ENCODE measurements at places on chromosomes 4 and X.
A peak's percentile ranks its signal among the peaks of the same experiment; 100 is the strongest.

DNA sequence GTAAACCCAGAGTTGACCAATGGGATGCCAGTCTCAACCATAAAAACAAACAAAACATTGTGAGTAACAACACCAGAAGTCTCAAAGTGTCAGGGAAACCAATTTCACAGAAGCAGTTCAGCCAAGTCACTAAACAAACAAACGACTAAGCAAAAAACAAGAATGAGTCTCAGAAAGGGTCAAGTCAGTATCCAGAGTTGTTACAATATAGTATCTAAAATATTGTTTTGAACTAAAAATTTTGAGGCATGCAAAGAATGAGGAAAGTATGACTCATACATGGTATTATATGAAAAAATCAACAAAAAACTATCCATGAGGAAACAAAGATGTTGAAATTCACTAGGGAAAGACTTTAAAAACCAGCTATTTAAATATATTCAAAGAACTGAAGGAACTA, 70.6 kb downstream of the AR start:
- no peak for DNase-seq

GRCh38 chr4:40316782-40317635, 18.1 kb upstream of the CHRNA9 start:
- DNase-seq: peak; percentile 34

- DNase-seq: no peak
These were observed 53.3 kb downstream of the FBXL5 start for GRCh38 chr4:15601862-15602261.

- DNase-seq: no peak
These were observed 17.8 kb upstream of the RBPJ start for GRCh38 chr4:26303008-26303407.

- no peak for DNase-seq
These were observed 1989.0 kb downstream of the C4orf33 start for GRCh38 chr4:131084997-131085396.

GRCh38 chr4:1113311-1114009, at the start of gene RNF212:
TSS of gene RNF212 (minus strand) at chr4:1113564. CDS start at chr4:1113464, 100 bp downstream.
- no peak for DNase-seq

- DNase-seq: no peak
These were observed 226.0 kb upstream of the PPP1R2C start for GRCh38 chrX:43003939-43004338.

DNA sequence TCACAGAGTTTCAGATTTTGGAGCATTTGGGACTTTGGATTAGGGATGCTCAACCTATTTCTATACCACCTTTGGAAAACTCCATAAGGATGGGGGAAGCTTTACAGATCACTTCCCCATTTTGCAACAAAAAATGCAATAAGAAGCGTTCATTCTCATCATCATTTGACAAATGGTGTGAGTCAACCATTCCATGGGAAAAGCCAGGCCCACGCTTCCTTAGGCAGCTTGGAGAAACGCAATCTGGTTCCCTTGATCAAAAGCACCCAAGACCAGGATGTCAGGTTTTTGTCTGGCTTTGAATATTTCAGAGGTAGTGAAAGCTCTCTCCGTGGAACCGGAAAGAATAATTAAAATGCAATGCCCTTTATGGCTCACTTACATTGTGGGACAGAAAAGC, 79.3 kb upstream of the C4orf50 start:
- no peak for DNase-seq

- no peak for DNase-seq
These were observed 189.2 kb downstream of the SHROOM3 start for GRCh38 chr4:76624241-76624681.

- DNase-seq: no peak
These were observed 5.1 kb downstream of the CYTL1 start for GRCh38 chr4:5014007-5014682.

DNA sequence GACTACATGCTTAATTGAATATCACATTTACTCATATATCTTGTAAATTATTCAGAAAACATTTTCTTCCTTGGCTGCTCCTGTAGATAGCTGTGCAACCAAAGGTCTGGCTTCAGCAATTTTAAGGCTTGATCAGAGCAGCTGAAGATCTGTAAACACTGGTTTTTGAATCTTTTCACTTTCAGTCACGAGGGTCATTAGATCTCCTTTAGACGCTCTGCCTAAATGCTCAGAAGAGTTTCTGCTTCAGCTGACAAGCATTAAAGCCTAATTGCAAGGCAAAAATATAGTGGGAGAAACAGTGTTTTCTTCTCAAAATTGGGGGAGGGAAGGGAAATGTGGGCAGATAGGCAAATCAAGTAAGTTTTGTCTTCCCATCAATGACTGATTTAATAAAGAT, 25.7 kb downstream of the TRPC5 start:
- no peak for DNase-seq

GRCh38 chr4:170226288-170226687, 136.5 kb upstream of the AADAT start:
- DNase-seq: no peak

DNA sequence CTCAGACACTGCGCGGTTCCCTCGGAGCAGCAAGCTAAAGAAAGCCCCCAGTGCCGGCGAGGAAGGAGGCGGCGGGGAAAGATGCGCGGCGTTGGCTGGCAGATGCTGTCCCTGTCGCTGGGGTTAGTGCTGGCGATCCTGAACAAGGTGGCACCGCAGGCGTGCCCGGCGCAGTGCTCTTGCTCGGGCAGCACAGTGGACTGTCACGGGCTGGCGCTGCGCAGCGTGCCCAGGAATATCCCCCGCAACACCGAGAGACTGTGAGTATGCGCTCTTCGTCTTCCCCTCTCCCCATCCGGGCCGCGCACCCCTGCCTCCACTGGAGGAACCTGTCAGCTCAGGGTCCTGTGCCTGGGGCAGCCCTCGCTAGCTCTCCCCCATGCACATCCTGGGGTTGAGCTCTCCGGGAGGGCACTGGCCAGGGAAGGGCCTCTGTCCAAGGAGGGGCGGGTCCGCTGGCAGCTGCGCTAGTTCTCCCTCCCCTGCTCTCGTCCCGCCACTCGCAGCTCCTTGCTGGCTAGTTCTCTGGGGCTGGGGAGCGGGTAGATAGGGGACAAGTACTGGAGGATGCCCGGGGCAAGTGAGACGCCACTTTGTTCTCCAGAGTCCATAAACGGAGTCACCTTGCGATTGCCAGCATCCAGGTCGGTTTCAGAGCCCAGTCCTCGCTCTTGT, 2.2 kb downstream of the SLIT2 start:
- no peak for DNase-seq

DNA sequence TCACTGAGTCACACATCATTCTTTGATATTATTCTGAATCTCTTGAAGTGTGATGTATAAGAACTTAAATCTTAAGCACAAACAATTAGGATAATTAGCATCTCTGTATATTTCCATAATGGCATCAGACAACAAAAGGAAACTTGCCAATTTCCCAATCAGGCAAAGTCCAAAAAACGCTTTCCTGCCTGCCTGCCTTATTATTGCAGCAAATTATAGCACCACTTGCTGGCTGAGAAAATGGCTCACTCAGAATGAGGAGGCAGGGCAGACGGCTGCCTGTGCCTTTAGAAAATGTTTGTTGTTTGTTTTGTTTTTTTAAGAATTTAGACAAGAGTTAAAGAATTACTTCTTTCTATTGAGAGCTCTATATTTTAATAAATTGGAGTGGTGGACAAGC, 27.7 kb upstream of the NR3C2 start:
- DNase-seq: no peak

GRCh38 chrX:68691921-68692320, 44.5 kb downstream of the STARD8 start:
- DNase-seq: no peak

GRCh38 chr4:108001540-108002135, 11.9 kb downstream of the HADH start:
- no peak for DNase-seq

GRCh38 chrX:96889726-96890125, 6.0 kb downstream of the RPA4 start:
- no peak for DNase-seq

DNA sequence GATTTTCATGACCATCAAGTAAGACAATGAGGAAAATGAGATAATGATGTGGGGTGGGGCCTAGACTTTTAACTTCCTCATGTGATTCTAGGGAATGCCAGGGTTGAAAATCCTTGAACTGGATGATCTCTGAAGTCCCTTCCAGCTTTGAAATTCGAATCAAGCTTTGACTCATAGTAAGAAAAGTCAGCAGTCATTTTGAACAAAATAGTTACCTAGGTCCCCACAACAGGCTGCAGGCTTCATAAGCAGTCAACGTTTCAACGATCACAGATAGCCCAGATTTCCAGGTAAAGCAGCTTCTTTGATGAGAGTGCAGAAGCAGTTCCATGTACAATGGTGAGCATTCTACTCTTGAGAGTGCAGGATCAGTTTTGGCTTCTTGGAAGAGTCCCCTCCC, 93.7 kb downstream of the GRIA3 start:
- DNase-seq: no peak

GRCh38 chr4:140150886-140151698, 2.9 kb downstream of the MAML3 start:
- DNase-seq: peak; percentile 51

DNA sequence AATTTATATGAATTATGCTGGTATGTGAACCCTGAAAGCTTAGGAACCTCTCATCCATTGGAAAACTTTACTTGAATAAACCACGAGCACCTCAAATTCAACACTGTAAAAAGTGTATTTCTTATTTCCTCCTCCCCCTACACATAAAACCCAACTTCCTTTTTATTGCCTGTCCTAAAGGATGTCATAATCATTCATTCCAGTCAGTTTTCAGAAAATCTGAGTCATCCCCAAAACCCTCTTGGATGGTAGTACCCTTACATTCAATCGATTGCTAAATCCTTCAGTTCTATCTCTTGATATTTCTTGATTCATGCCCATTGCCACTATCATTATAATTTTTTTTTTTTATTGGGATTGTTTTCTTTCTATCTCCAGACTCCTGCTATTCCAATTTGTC, 91.1 kb upstream of the ATP8A1 start:
- no peak for DNase-seq

- no peak for DNase-seq
These were observed 8.9 kb downstream of the ANXA3 start for GRCh38 chr4:78560296-78560963.

DNA sequence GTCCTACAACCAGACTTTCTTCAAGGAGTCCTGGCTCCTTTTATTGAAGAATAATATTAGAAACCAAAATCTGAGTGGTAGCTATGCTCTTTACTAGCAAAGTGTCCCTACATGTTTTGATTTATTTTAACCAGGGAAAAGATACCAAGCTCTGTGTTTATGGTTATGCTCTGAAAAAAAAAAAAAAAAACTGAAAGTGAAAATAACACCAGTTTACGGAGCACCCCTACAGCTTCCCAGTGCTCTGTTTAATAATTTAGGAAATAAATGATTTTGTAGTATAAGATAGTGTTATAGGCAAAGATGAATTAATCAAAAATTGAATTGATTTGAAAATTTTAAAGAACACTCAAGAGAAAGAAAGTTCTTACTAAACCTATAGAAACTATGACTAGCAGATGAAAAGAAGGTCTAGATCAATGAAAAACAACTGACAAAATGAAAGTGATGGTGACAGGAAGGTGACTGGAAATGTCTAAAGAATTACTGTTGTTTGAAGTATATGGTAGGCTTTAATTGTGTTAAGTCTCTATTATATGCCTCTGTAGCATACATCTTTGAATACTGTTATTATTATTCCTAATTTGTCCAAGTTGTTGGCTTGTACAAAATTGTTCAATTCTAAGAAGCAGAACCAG, 1698.4 kb upstream of the PCDH10 start:
- DNase-seq: no peak
